ENCODE measurements at places on chromosomes 11 and 22. TPM values are rescaled to one million over a fixed set of nuclear protein-coding genes. Genes with fewer than 3 reads are reported as not detected.
A peak's percentile ranks its signal among the peaks of the same experiment; 100 is the strongest.

DNA sequence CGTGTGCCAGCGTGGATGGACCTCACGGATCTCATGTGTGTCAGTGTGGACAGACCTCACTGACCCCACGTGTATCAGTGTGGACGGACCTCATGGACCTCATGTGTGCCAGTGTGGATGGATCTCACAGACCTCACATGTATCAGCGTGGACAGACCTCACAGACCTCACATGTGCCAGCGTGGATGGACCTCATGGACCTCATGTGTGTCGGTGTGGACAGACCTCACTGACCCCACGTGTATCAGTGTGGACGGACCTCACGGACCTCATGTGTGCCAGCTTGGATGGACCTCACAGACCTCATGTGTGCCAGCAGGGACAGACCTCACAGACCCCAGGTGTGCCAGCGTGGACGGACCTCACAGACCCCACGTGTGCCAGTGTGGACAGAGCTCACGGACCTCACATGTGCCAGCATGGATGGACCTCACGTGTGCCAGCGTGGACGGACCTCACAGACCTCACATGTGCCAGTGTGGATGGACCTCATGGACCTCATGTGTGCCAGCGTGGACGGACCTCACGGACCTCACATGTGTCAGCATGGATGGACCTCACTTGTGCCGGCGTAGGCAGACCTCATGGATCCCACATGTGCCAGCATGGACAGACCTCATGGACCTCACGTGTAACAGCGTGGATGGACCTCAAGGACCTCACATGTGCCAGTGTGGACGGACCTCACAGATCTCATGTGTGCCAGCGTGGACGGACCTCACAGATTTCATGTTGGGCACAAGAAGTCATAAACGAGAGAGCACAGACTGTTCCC lies 18.2 kb downstream of the TTLL8 start:
- H3K27ac ChIP-seq, result no peak overlapping the region
- no peaks in the 10 kb centered on the region for H3K36me3 ChIP-seq
- DNase-seq, result no peak
- H3K4me3 ChIP-seq, result no peak overlapping the region

DNA sequence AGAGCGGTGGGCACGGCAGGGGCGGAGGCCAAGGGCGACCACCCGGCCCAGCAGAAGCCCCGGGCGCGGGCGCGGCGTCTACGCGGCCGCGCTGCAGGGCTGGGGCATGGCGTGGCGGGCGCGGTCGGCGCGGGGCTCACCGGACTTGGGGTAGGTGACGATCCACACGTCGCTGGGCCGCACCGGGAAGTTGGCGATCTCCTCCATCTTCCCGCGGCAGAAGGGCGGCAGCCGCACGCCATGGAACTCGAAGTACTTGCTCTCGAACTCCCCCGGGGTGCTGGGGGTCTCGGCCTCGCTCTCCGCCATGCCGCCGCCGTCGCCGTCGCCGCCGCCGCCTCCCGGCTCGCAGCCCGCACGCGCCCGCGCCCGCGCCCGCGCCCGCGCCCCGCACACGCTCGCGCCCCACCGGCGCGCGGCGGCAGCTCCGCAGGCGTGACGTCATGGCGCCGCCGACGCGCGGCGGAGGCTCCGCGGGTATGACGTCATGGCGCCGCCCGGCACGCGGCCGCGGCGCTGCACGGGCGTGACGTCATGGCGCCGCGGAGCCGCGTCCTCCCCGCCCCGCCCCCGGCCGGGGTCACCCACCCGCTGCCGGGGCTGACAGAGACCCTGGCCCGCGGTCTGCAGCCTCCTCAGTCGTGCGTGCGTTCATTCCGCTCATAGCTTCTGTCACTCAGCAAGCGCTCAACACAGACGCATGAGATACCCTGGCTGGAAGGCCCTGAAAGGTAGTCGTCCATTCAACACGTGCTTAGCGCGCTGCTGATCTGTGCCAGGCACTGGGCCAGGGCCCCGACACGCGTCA lies at the start of gene SULT4A1:
Gene SULT4A1, minus strand, starts transcription at position 440 of the 808 bp plus-strand sequence. Its CDS starts 131 bp downstream, at position 309.
- H3K27me3 ChIP-seq, result no peaks in the 10 kb centered on the region
- peak; percentile 92 for DNase-seq
- H3K4me3 ChIP-seq, result peak within 1 kb of the TSS; percentile 54
- H3K4me1 ChIP-seq, result no peaks in the 10 kb centered on the region
- no peaks in the 10 kb centered on the region for H3K36me3 ChIP-seq

DNA sequence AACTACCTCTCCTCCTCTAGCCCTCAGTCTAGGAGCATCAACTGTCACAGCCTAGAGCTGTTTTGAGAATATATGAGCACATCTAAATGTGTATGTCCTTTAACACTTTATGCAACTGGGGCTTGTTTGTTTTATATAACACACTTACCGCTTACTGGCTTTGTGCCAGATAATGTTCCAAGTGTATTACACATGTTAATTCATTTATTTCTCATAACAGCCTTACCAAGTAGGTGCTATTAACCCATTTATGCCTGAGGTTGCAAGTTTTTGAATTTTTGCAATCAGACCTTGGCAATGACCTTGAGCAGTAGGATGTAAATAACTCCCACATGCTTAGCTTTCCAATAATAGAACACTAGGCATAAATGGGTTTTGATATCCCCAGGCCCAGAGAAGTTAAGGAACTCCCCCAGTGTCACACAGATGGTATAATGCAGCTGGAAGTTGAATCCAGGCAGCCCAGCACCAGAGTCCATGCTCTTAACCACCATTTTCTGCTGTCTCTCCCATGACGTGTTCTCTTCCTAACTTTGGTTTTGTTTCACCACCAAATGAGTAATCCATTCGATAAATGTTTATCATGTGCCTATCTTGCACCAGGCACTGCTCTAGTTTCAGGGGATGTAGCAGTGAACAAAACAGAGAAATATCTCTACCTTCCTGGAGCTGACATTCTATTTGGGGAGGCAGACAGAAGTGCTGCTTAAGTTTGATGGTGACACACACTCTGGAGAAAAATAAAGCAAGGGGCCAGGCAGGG lies 23.1 kb downstream of the PRDM11 start:
- H3K27me3 ChIP-seq, result no peaks in the 10 kb centered on the region
- H3K4me3 ChIP-seq, result no peak overlapping the region
- no peak overlapping the region for H3K27ac ChIP-seq
- H3K36me3 ChIP-seq, result no peaks in the 10 kb centered on the region

GRCh38 chr11:69326622-69327219 lies 32.8 kb downstream of the MYEOV start:
- no peak overlapping the region for H3K27ac ChIP-seq
- no peaks in the 10 kb centered on the region for H3K36me3 ChIP-seq
- H3K27me3 ChIP-seq, result no peaks in the 10 kb centered on the region

The GRK3 gene
- 1.9 TPM for polyA plus RNA-seq

- H3K4me3 ChIP-seq, result no peak overlapping the region
- no peak for DNase-seq
- H3K36me3 ChIP-seq, result no peaks in the 10 kb centered on the region
- H3K27ac ChIP-seq, result no peak overlapping the region
- H3K27me3 ChIP-seq, result no peaks in the 10 kb centered on the region
- no peaks in the 10 kb centered on the region for H3K4me1 ChIP-seq
These were observed 72.9 kb downstream of the CSNK2A3 start for GRCh38 chr11:11279956-11280689.

- H3K4me3 ChIP-seq, result no peak overlapping the region
- no peak for DNase-seq
- no peak overlapping the region for H3K27ac ChIP-seq
- no peaks in the 10 kb centered on the region for H3K4me1 ChIP-seq
These were observed 11.0 kb upstream of the ZBTB44 start for GRCh38 chr11:130325691-130326090.

The EHF gene
- not detected for polyA plus RNA-seq

DNA sequence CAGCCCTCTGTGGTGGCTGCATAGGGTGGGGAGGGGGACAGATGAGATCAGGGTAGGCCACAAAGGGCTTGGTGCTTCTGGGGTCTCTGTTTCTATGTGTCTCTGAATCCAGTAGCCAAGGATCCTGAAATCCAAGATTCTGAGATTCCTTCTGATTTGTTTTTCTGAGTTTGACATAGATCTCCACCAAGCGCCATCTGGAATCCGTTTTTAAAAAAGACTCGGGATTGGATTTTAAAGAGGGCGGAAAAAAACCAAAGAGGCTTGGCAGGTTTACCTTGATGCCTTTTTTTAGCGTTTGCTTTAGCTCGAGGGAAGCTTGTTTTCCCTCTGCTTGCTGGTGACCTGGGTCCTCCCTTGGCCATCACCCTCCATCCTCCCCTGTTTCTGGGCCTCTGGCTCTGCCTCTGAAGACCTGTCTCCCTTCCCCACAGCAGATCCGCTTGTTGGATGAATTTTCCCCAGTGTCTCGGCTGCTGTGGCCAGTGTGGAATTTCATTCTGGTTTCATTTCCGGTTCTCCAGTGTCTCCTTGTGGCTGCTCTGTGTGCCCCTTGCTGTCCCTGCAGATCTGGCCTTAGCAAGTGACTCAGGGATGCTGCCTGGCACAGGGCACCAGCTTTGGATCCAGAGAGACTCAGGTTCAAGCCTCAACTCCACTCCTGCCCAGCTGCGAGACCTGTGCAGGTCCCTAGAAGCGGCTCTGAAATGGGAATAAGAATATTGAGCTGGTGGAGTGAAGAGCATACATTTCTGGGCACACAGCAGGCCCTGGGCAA lies 15.1 kb downstream of the SYNGR1 start:
- H3K27me3 ChIP-seq, result no peaks in the 10 kb centered on the region
- H3K4me3 ChIP-seq, result no peak overlapping the region
- no peaks in the 10 kb centered on the region for H3K4me1 ChIP-seq
- no peak overlapping the region for H3K27ac ChIP-seq
